Stimulated activated CD8-positive, alpha-beta memory T cell treated with anti-CD3 and anti-CD28 coated beads, Interleukin-7, amount 100 ng/mL, for 24 hours (primary cell): ENCODE measurements at places on chromosomes 11 and 22.

DNA sequence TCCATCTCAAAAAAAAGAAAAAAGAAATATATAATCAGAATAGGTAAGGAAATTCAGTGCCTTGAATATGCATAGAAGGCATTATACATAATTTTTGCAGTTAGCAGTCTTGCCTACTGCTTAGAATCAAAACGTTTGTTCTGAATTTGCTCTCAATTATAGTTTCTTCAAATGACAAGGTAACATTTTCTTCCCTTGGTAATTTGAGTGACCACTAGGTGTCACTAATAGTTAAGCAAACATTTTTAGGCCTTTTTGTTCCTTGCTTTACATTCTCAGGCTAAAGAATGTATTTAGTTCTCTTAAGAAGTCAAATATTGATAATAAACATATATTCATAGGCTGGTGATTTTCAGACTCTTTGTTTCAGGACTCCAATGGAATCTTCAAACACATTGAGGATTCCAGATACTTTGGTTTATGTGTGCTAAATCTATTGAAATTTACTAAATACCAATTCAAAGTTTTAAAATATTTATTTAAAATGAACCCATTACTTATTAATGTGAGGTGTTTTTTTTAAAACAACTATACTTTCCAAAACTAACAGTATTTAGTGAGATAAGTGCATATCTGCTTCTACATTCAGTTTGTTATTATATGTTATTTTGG lies 55.0 kb upstream of the DEPDC7 start:
- no peak for DNase-seq

- no peak for DNase-seq
Measured at GRCh38 chr11:28072321-28072720, 35.6 kb downstream of the KIF18A start.

DNA sequence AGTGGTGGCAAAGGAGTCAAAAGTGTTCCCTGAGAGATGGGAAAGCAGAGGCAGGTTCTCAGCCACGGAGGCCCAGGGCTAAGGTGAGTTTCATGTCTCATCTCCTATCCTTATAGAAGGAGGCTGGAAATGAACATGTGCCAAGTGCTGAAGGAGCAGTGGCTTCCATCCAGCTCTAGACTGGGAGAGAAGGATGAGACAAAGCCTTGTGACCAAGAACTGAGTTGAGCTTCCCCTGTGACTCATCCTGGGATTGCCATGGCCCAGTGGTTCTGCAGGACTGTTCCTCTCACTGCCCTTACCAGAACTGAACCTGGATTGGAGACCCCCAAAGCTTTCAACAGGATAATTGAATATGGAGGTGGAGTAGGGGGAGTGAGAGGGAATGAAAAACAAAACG lies 16.7 kb upstream of the OR9Q1 start:
- no peak for DNase-seq

DNA sequence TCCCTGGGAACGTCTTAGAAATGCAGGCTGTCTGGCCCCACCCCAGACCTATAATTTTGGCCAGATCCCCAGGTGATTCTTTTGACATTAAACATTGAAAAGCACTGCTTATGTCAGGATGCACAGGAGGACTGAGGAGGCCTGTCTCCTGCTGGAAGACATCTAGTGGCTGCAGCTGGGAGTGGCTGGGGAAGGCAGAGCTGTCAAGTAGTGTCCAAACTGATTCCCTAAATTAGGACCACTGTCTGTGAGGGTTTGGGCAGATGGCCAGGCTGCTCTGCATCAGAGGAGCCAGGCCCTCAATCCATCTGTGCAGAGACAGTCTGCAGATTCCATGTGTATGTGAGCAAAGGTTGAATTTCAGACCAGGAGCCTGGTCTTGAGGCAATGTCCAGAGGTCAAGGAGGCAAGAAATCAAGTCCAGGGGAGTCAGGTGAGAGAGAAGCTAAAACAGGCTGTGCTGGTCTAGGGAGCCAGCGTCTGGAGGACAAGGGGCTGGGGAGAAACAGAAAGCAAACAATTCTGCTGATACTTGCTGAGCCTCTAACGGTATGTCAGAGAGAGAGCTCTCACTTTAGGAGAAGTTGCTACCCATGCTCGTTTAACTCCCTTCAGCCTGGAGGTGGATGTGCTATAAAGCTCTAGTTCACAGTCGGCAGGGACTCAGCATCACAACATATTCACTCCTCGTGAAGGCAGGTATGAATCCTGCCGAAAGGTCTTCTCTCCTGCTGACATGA lies 15.3 kb upstream of the SYTL2 start:
- DNase-seq, result no peak

GRCh38 chr22:36299911-36300310 lies 47.0 kb downstream of the APOL1 start:
- no peak for DNase-seq

DNA sequence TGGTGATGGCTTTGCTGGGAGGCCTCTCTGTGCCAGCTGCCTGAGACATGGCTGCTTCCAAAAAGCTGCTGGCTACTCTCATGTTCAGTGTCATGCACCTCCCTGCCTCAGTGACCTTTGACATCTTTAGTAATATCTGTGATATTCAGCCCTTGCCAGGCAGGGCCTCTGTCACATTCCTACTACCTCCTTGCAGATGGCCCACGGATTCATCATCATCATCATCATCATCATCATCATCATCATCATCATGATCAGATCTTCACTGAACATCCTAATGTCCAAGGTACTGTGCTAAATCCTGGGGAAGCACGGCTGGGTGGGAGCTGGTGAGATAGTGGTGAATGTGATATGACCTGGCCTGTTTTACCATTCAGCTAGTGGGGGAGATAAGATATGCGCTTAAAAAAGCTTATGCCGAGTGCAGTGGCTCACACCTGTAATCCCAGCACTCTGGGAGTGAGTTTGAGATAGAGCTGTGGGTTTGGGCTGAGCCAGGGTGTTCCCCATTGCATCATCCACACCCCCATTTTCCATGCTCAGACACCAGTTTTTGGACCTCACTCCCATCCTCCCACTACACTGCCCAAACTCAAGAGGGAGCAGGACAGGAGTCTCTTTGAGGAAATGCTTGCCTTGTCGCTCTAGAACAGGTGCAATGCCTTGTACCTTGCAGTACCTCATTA lies 17.1 kb upstream of the TMPRSS13 start:
- DNase-seq, result no peak

- DNase-seq, result peak; percentile 14
Measured at GRCh38 chr11:70423523-70424505, 25.5 kb downstream of the CTTN start.

DNA sequence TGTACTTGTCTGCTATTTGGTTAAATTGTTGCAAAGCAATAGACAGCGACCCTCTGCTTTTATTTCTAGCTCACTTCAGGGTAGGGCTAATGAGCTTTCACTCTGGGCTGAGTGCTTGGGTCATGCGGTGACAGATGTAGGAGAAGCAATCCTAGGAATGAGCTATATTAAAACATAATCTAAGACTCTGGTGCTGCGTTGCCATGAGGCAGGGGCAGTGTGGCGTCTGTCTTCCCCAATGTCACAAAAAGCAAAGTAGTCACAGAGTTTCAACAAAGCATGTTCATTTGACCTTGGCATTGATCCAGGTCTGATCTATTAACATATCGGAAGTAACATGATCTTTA lies 55.5 kb upstream of the GRAMD1B start:
- DNase-seq, result no peak

- DNase-seq, result no peak
Measured at GRCh38 chr11:10639350-10639749, 54.2 kb downstream of the IRAG1 start.

DNA sequence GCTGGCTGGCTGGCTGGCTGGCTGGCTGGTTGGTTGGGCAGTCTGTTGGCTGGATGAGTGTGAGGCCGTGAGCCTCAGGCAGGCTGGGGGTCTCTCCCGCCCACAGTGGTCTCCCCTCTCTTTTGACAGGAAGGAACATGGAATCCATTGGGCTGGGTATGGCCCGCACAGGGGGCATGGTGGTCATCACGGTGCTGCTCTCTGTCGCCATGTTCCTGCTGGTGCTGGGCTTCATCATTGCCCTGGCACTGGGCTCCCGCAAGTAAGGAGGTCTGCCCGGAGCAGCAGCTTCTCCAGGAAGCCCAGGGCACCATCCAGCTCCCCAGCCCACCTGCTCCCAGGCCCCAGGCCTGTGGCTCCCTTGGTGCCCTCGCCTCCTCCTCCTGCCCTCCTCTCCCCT lies 1.9 kb downstream of the UPK2 start:
- DNase-seq, result no peak

GRCh38 chr22:25637032-25637431 lies 72.6 kb downstream of the GRK3 start:
- DNase-seq, result no peak

GRCh38 chr11:97722065-97722464 lies 1298.7 kb upstream of the CNTN5 start:
- DNase-seq, result no peak

- DNase-seq, result no peak
Measured at GRCh38 chr22:30234786-30235470, 11.6 kb downstream of the LIF start.

DNA sequence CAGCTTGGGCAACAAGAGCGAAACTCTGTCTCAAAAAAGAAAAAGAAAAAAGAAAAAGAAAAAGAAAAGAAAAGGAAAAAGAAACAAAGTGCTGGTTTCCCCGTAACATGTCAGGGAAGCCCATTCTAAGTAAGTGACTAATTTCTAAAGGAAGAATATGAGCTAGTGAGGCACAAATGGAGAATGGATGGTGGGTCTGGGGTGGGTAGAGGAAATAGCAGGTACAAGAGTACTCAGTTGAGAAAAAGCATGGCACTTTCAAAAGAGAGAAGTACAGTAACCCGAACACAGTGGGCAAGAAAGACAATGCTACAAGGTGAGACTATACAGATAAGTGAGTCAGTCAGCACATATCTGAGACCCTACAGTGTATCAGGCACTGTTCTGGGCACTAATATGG lies 4.5 kb downstream of the MAJIN start:
- no peak for DNase-seq

DNA sequence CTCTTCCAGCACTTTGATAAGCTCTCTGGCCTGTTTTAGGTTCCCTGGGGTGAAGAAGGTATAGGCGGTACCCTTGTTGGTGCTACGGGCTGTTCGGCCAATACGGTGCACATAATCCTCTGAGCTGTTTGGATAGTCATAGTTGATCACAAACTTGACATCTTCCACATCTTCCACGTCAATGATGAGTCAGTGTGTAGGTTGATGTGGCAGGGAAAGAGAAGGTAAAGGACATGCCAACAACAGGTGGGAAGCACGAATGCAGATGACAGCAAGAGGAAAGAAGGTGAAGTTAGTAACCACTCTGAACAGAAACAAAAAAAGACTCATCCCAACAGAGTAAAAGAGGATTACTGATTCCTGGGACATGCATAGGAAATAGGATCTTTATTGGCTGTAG lies 18.2 kb downstream of the DDX17 start:
- no peak for DNase-seq

DNA sequence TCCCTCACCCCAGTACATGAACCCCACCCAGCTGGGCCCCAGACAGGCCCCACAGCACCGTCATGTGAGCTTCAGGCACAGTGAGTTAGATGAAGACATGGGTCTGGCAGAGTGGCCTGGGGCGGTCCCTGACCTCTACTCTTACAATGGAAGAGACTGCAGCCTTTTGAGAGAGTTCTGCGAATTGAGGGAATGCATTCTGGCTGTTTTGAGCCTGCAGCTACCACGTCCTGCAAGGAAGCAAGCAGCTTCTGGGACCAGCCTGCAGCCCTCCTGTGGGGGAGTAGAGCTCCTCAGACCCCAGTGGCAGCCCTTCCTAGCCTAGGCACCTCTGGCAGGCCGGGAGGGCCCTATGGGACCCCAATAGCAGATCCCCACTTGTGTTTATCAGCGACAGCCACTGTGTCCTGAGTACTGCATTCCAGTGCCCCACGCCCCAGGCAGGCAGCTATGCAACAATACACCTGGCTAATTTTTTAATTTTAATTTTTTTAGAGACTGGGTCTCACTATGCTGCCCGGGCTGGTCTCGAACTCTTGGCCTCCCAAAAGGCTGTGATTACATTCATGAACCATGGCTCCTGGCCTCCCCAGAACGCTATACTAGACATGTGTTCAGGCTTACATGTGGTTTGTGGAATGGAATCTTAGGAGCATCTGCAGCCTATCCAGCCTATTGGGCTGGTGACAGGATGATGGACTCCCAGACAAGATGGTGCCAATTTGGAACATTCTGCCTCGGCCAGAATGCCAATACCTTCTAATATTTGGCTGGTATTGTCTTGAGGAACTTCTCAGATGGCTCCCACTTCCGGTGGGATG lies 717 bp upstream of the SLC7A4 start:
- no peak for DNase-seq

- no peak for DNase-seq
Measured at GRCh38 chr22:20131597-20131858, at the start of gene ZDHHC8. TSS of gene ZDHHC8 (plus strand) at chr22:20131804. CDS start at chr22:20131948, 144 bp downstream.

DNA sequence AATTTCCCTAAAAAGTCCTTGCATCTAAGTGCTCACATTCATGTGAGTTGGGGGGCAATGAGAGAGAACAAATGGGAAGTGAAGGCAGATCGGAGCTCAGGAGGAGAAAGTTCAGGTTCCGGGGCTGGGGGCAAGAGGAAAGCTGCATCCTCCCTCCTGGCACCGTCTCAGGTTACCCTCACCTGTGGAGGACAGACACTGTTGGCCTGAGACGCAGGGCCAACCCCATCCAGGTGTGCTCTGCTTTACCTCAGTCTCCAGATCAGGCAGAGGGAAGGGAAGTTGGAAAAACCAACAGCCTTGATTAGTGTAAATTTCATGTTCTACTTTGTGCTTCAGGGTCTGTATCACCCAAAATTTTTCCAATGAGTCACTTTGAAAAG lies 146.9 kb downstream of the TRIM29 start:
- DNase-seq, result no peak

- DNase-seq, result no peak
Measured at GRCh38 chr22:47372111-47372581, 609.7 kb downstream of the TBC1D22A start.

DNA sequence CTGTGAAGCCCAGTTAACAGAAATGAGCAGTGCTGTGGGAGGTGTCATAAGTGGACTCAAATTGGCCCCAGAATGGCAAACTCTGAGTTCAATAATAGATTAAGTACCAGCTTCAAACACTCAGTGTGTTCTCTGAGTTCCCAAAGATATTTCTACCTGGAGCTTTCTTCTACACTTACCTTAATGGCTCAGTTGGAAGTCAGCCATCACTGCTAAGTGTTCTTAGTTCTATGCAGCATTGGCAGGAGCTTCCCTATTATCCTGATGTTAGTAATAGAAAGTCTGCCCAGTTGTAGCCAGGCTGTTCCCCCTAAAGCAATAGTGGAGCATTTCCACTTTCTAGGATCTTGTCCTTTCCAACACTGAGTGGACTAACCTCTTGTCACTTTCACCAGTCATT lies 9.7 kb upstream of the PIK3IP1 start:
- DNase-seq, result no peak

GRCh38 chr11:74171997-74172396 lies 908 bp downstream of the PPME1 start:
- no peak for DNase-seq
